ENCODE measurements at places on chromosomes 13 and 19. TPM values are rescaled to one million over a fixed set of nuclear protein-coding genes. Genes with fewer than 3 reads are reported as not detected.

DNA sequence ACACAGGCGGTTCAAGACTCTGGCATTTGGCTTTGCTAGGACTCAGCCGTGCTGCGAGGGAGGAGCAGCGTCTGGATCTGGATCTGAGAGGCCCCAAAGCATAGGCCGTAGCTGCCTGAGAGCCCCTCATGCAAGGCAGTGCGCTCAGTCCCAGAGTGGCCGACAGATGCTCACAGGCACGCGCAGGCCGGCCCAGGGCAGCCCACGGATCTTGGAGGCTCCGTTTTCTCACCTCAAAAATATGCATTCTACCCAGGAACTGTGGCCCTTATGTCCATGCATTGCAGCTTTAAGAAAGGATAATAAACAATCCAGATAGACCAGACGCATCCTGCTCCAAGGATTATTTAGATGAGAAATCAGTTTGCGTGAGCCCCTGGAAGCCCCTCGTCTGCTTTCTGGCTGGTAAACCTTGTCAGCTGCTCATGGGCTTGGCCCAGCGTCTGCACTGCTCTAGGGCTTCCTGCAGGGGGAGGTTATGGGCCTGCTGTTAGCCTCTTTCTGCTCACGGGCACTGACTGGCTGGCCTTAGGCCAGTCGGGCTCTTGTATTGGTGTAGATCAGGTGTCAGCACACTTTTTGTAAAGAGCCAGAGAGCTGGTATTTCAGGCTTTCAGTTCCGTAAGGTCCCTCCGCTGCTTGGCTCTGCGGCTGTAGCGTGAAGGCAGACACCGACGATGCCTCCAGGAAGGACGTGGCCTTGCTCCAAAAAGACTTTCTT lies 24.2 kb downstream of the TEX29 start:
- H3K27me3 ChIP-seq: no peaks in the 10 kb centered on the region
- H3K4me3 ChIP-seq: no peak overlapping the region
- no peak for DNase-seq
- H3K4me1 ChIP-seq: no peaks in the 10 kb centered on the region
- no peak overlapping the region for H3K27ac ChIP-seq

DNA sequence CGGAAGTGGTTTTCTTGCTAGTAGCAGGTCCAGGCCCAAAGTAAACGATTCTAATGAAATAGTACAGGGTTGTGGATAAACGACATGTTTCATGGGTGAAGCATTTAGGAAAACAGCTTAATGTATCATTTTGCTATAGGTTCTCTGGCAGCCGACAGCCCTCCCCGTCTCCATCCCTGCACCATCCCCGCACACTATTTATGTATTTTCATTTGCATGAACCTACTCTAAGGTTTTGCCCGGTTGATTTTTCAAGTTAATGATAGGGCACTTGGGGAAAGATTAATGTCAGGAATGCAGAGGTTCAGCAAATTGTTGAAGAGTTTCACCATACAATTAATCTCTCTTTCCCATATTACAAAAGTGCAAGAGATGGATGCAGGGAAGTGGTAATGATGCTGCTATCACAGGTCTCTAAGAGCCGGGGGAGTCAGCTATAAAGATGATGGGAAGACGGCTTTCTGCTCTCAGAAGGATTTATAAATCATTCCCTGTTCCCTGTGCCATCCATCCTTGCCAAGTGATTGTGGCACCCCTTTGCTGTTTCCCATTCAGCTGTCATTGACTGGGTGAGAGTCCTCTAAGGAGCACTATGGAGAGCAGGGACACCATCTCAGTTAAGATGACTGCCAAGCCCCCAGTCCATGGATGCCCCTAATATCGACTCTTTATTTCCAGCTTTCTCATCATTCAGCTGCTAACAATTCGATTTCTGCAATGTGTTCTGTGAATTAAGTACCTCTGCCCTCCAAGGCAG lies 186.3 kb downstream of the IRS2 start:
- no peak for DNase-seq
- H3K27me3 ChIP-seq: peaks cover 8% of the 10 kb centered on the region
- no peaks in the 10 kb centered on the region for H3K36me3 ChIP-seq

DNA sequence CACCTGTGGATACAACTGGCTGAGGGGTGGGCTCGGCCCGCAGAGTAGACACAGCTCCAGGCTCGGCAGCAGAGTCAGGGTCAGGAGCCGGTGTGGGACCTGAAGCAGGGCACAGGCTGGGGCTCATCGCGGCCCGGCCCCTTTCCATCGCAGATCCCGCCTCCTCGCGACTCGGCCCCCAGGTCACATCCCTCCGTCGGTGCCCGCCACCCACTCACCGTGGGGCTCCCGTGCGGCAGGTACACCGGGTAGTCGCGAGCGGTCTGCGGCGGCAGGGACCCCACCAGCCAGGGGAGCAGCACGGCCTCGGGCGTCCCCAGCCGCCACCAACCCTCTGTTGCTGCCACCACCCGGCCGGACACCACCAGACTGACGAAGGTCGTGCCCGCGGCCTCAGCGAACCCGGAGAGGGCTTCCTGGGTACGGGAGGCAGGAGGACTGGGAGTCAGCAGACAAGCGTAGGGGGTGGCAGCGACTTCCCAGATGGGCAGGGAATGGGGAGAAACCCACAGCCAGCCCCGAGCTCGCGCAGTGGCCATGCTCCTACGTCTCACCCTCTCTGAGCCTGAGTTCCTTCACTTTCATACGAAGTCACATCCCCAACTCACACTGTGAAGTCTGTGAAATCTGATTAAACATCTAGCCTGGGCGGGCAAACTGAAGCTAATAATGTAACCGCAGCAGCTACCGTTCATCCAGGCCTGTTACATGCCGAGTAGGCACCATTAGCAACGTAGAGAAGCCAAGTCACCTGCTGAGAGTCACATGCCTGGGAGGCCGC lies 3.7 kb downstream of the FUZ start:
- H3K4me1 ChIP-seq: peaks cover 27% of the 10 kb centered on the region
- DNase-seq: peak; percentile 63
- no peaks in the 10 kb centered on the region for H3K27me3 ChIP-seq
- H3K27ac ChIP-seq: peak overlapping the region; percentile 73
- H3K4me3 ChIP-seq: peak overlapping the region; percentile 78

PTGER1 gene
- 0.25 TPM for total RNA-seq

DNA sequence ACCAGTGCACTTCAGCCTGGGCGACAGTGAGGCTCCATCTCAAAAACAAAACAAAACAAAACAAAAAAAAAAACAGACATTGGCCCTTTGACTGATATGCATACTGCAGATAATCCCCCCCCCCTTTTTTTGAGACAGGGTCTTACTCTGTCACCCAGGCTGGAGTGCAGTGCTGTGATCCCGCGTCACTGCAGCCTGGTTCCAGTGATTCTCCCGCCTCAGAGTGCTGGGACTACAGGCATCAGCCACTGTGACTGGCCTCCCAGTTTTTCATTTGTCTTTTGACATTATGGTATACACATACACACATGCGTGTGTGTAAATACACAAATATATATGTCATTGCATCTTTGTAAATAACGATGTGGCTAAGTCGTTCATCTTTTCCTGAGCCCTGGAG lies 61.8 kb downstream of the ATP11A start:
- no peak overlapping the region for H3K27ac ChIP-seq
- H3K4me1 ChIP-seq: peaks cover 18% of the 10 kb centered on the region
- no peak overlapping the region for H3K4me3 ChIP-seq

PLIN5 gene
- total RNA-seq: not detected

SIGLEC8 gene
- not detected for total RNA-seq
